ENCODE measurements at places on chromosomes 7 and 10.
A peak's percentile ranks its signal among the peaks of the same experiment; 100 is the strongest.

DNA sequence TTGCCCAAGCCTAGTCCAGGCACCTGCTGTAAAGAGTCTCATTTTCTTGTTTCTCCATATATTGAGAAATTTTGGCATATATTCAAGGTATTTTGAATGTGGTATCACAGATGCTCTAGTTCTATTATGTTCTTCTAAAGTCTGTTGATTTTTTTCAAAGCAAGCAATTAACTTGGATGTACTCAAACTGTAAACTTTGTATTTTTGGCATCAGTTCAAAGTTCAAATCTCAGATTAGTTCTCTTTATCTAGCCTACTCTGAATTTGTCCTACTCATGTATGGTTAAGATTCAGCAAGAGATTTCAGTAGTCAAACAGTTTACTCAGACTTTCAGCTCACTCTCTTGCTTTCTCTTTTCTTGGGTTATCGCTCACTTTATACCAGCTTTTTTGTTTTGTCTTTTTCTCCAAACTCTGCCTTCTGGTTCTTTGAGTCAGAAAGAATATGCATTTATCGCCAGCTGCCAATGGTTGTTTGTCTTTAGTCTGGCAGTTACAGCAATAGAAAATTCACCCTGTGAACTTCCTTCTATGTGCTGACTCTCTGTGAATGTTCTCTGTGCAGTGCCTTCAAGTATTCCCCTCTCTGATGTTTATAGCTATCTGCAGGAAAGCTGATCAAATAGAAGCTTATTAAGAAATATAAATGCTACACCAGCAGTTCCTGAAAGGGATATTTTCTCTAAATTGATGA lies 56.0 kb downstream of the ANKRD7 start:
- DNase-seq = no peak

DNA sequence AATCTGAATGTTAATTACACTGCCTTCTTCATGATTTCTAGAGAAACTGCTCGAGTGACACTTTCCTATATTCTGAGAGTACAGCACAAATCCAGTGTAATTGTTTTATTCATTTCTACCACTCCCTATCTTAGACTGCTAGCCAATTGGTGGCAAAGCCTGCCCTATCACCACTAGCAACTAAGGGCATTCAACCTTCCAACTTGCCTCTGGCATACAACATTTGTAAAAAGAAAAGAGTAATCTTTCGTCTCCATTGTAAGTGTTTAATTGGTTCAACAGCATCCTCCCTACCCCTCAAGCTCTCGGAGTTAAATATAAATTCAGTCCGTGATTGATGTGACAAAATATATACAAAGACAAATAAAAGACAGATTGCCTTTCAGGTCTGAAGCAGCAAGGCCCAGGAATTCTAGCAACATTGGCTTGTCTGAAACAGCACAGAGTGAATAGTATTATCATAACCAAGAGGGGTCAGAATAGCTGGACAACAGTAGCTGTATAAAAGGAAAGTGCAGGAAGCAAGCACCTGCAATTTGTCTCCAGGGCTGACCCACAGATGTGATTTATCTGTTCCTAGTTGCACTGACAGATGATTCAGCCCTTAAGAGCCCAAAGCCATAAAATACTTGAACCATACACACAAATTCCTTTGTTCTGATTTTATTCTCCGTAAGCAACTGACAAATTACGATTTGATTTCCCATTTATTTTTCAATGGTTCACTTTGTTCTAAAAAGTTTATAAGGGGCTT lies 47.6 kb upstream of the ANKRD1 start:
- DNase-seq = no peak

DNA sequence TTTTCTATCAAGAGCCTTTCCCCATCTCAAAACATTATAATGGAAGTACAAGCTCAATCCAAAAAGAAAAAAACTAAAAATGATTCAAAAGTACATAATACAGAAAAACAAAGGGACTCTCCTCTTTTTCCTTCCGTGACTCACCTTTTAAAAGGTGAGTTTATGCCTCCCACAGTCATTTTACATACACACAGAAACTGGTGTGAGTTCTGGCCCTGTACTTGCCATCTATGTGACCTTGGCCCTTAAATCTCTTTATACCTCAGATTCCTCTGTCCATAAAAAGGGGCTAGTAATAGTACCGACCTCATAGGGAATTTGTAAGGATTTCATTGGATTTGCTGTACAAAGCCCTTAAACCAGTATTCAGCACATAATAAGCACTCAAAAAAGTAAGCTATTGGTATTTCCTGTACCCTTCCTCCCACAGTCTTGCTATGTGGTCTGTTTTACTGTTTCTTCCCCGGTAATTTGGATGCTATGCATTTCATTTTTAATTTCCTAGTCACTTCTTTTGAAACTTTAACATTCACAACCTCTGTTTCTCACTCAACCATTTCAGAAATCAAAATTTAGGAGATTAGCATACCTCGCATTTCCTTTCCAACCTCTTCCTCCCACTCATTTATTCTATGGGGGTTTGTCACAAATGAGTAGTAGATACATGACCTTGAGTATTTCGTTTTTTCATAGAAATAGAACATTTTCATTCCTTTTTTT lies 39.0 kb downstream of the STK17A start:
- DNase-seq = no peak

- no peak for DNase-seq
Observed at GRCh38 chr10:9297580-9297979, 1243.1 kb downstream of the GATA3 start.

DNA sequence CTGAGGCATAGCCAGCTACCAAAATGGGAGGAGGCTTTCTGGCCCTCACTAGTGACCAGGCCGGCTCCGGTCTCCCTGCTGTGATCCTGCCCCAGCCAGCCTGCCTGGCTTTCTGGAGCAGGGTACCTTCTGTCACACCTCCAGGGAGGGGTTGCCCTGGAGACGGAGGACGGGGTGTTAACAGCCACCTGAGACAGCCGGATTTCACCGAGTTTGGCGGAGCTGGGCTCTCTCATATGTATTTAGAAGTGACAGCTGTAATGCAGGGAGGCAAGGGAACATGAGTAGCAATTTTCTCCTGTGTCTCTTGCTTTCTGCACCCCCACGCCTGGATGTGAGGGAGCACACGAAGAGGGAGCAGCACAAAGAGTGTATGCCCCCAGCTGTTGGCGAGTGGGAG lies 473.3 kb downstream of the PLXNA4 start:
- DNase-seq = no peak

DNA sequence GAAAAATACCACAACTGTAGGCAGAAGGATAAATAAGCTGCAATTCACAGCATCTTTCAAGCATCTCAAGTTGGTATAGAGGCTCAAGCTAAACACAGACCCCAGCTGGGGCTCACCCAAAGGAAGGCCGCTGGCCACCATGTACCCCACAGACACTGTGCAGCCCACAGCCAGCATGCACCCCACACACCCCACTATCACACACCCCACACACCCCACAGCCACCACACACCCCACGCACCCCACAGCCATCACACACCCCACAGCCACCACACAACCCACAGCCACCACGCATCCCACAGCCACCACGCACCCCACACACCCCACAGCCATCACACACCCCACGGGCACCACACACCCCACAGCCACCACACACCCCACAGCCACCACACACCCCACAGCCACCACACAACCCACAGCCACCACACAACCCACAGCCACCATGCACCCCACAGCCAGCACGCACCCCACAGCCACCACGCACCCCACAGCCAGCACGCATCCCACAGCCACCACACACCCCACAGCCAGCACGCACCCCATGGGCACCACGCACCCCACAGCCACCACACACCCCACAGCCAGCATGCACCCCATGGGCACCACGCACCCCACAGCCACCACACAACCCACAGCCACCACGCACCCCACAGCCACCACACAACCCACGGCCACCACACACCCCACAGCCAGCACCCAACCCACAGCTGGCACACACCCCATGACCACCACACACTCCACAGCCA lies 214.7 kb downstream of the DNAJB6 start:
- DNase-seq = no peak

DNA sequence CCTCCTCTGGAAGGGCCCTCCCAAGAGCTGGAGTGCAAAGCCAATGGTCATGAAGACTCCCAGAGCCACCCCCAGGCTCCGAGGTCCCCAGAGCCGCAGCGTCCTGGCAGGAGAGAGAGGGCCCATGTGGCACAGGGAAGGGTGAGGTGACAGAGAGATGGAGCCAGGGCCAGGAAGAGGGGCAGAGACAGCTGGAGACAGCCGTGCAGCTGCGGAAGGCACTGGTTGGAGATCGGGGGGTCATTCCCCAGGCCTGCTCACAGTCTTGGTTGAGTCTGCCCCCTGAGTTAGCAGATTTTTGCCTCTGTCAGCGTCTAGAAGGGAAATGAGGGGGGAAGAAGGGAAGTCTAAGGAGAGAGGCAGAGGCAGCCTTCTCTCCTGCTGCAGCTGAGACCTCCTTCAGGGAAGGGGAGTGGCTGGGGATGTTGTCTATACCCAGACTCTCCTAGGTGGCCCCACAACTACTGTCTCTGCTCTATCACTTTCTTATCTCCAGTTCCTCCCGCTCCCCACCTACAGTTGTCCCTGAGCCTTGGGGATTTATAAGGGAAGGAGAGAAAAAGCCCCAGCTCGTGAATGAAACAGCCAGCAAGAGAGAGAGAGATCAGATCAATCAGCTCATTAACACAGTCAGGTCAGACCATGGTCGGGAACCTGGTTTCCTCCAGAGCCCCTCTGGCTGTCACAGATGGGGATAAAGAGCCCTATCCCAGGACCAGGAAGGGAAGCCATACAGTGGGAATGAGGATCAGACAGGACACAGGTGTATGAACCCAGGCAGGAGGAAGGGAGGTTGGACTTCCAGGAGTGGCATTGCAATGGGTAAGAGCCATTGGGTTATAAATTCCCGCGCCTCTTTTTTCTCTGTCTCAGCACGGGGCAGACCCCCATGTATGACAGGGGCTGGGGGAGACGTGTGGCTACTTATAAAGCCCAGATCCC lies 1.2 kb downstream of the GAL3ST4 start:
- DNase-seq = peak; percentile 10

GRCh38 chr7:39810710-39811109 lies 139.3 kb upstream of the CDK13 start:
- no peak for DNase-seq

DNA sequence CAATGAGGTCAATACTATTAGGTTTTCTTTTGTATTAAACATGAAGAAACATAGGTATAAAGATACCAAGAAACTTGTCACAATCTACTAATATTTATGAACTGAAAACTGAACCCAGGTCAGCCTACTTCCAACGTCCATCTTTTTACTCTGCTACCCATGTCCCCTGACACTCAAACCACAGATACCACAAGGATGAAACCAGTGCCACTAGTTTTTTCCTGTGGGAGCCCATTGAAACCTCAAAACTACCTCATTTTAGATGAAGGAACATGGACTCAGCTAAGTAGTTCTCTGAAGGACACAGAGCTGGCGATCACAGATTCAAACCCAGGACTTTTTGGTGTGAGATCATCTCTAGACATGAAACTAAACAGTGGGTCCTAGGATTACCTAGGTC lies 6.8 kb downstream of the TET1 start:
- DNase-seq = no peak

GRCh38 chr7:74070619-74070921 lies 13.0 kb upstream of the LIMK1 start:
- peak; percentile 6 for DNase-seq

- DNase-seq = no peak
Observed at GRCh38 chr10:78320506-78320905, 286.8 kb downstream of the RPS24 start.

DNA sequence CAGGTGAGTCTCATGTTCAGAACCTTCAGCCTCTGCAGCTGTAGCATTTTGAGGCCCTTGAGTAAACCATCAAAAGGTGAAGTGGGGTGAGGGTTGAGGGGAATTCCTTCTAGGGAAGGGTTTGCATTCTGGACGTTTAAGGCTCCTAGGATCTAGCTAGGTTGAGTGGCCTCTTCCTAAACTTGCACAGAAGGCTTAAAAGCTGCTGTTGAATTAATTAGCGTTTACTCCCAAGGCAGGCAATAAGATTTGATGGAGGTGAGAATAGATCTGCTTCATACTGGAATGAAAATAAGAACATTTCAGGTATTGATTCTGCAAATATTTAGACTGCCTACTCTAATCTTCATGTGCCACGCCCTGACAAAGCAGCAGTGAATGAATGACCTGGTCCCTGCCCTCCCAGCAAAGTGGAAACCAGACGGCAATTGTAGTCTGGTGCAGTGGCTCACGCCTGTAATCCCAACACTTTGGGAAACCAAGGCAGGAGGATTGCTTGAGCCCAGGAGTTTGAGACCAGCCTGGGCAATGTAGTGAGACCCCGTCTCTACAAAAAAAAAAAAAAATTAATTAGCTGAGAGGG lies 11.4 kb upstream of the KPNA7 start:
- DNase-seq = no peak

DNA sequence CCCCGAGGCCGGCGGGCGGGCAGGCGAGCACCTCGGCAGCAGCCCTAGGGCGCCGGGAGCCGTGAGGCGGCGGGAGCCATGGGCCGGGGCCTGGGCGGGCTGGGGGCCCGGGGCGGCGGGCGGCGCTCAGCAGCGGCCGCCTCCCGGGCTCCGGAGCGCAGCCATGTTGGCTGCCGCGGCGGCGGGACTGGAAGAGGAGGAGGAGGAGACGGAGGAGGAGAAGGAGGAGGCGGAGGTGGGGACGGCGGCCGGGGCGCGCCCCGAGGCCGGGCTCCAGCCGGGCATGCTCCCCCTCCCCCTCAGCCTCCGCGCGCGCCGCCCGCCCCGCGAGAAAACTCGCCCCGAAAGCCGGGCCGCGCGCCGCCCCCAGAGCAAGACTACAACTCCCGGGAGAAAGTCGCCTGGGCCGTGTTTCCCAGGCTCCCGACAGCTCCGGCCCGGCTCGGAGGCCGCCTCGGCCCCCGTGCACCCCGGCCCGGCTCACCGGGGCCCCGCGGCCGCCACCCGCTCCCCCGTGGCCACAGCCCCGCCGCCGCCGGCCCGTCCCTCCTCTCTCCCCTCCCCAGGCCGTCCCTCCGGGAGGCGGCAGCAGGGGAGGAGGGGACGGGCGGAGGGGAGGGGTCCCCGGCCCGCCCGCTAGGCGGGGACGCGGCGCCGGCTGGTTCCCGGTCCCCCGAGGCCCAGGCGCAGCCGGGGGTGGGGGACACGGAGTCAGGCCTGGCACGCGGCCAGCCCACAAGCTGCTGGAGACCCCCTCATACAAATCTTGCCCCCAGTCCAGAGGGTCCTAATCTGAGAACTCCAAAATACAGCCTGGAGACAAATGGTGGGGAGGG lies at the start of gene DLG5:
Gene DLG5, minus strand, starts transcription at position 190 of the 836 bp plus-strand sequence. CDS start 235 bp downstream, outside the sequence.
- DNase-seq = peak; percentile 69

GRCh38 chr10:71667387-71667752 lies 52.2 kb downstream of the C10orf105 start:
- DNase-seq = no peak

DNA sequence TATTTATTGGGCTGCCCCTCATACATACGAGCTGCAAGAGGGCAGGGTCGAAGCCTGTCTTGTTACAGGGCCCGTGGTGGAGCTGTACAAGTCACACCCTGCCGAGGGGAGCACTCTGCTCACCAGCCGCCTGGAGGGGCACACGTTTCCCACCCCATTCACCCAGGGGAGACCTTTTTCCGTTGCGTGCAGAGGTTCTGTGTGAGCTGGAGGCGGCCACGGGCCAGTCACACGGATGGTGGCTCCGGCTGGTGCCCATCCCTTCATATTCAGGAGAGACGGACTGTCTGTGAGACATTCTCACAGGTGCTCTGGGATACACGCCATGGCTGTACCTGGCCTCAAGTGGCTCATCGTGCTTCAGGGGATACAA lies 47.9 kb upstream of the FAM20C start:
- DNase-seq = no peak
